MCF 10A (cell line): ENCODE measurements at places on chromosomes 4 and X. TPM values are rescaled to one million over a fixed set of nuclear protein-coding genes. Genes with fewer than 3 reads are reported as not detected.

NKX6-1 gene
- 0.68 and 1.1 TPM in 2 replicates for total RNA-seq

GRCh38 chr4:156970501-156971164 is 966 bp downstream of the PDGFC start:
- H3K27ac ChIP-seq = peak overlapping the region; percentile 96
- DNase-seq = peak; percentile 83
- peak overlapping the region; percentile 96 for H3K4me3 ChIP-seq
- H3K4me1 ChIP-seq = peaks cover 58% of the 10 kb centered on the region

DNA sequence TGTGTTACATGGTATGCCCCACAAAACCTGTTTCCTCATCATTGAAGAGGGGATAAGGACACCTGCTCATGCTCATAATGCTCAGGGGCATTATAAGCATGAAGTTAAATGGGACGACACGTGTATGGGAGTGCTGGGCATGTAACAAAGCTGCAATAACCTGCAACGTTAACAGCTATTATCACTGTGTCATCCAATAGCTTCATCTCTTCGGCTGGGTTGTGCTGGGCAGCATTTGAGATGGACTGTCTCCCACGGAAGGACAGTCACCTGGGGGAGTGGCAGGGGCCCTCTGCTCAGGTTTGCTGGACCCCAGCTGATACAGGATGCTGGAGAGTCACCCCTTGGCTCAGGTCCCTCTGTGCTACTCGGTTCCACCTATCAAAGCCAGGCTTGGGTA is 94.5 kb downstream of the NSUN7 start:
- H3K27me3 ChIP-seq = no peaks in the 10 kb centered on the region
- DNase-seq = no peak
- no peaks in the 10 kb centered on the region for H3K4me1 ChIP-seq

GRCh38 chr4:96035727-96036126 is 195.8 kb downstream of the PDHA2 start:
- no peak overlapping the region for H3K27ac ChIP-seq
- no peaks in the 10 kb centered on the region for H3K4me1 ChIP-seq
- H3K4me3 ChIP-seq = no peak overlapping the region
- H3K36me3 ChIP-seq = no peaks in the 10 kb centered on the region
- H3K27me3 ChIP-seq = no peaks in the 10 kb centered on the region

GRCh38 chrX:21638311-21638710 is 19.8 kb downstream of the KLHL34 start:
- no peak overlapping the region for H3K4me3 ChIP-seq
- no peak overlapping the region for H3K27ac ChIP-seq
- no peak for DNase-seq
- no peaks in the 10 kb centered on the region for H3K36me3 ChIP-seq
- peaks cover 51% of the 10 kb centered on the region for H3K27me3 ChIP-seq
- no peaks in the 10 kb centered on the region for H3K4me1 ChIP-seq

GRCh38 chr4:154076921-154077320 is 288.0 kb upstream of the SFRP2 start:
- H3K4me3 ChIP-seq = no peak overlapping the region
- H3K27ac ChIP-seq = no peak overlapping the region
- no peaks in the 10 kb centered on the region for H3K27me3 ChIP-seq
- peaks cover 4% of the 10 kb centered on the region for H3K36me3 ChIP-seq
- DNase-seq = peak; percentile 31
- H3K4me1 ChIP-seq = peaks cover 13% of the 10 kb centered on the region

- no peak for DNase-seq
- no peak overlapping the region for H3K4me3 ChIP-seq
- no peaks in the 10 kb centered on the region for H3K36me3 ChIP-seq
- H3K27ac ChIP-seq = no peak overlapping the region
- no peaks in the 10 kb centered on the region for H3K27me3 ChIP-seq
These were observed 2.3 kb downstream of the GPR174 start for GRCh38 chrX:79146640-79147390.

- H3K4me3 ChIP-seq = no peak overlapping the region
- no peaks in the 10 kb centered on the region for H3K36me3 ChIP-seq
- no peak overlapping the region for H3K27ac ChIP-seq
- no peak for DNase-seq
- no peaks in the 10 kb centered on the region for H3K4me1 ChIP-seq
These were observed 1.5 kb downstream of the P2RY8 start for GRCh38 chrX:1535241-1536041.

DNA sequence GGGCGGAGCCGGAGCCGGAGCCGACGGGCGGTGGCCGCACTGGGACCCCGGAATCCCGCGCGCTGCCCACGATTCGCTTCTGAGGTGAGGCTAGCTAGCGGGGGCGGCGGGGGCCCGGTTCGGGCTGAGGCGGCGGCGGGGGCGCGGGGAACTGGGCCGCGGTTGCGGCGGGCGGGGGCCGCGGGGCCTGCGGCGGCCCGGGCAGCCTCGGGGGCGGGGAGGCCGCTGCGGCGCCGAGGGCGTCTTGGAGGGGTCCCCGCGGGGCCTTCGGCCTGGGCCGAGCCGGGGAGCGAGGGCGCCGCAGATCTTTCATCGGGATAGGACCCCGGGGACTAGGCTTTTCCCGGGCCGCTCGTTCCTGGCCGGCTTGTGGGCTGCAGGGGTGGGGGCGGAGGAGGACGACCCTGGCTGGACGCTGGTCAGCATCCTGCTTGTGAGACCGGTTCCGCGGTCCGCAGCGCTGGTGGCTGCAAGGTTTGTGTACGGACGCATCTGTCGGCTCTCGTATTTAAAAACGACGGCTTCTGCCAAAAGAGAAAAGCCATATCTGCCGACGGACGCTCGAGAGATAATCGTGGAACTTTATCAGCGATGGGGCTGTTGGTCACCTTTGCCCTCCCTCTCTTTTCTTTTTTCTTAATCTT is 419 bp downstream of the ADD1 start:
- peak; percentile 25 for DNase-seq
- H3K4me1 ChIP-seq = peaks cover 22% of the 10 kb centered on the region
- no peaks in the 10 kb centered on the region for H3K27me3 ChIP-seq
- peaks cover 5% of the 10 kb centered on the region for H3K36me3 ChIP-seq
- peak overlapping the region; percentile 95 for H3K27ac ChIP-seq

DNA sequence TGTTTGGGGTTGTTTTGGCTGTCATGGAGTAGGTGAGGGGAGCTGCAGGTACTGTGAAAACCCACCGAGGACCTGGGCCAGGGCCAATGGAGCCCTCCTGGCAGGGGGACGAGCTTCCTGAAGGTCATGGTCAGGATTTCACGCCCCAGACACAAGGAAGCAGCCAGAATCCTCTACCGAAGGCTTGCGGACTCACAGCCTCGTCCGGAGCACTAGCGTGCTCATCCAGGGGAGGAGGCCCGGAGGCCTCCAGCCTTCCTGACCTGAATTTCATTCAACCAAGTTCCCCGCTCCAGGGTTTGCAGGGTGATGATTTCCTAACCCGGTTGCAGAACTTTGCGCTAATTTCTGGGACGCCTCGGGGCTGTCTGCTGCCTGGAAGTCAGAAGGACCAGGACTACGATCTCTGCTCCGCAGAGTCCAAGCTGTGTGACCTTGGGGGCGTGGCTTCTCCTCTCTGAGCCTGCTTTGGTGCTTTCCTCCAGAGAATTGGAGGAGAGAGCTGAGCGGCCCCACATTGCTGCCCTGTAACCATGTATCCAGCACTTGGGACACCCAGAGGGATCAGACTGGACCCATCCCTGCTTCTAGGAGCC is 56.2 kb upstream of the ADRA2C start:
- no peak for DNase-seq
- H3K27me3 ChIP-seq = peaks cover 23% of the 10 kb centered on the region
- no peaks in the 10 kb centered on the region for H3K4me1 ChIP-seq
- H3K27ac ChIP-seq = no peak overlapping the region
